ENCODE measurements at places on chromosomes 16 and 17.

GRCh38 chr17:68534695-68535088, 22.5 kb downstream of the PRKAR1A start:
- DNase-seq: no peak

DNA sequence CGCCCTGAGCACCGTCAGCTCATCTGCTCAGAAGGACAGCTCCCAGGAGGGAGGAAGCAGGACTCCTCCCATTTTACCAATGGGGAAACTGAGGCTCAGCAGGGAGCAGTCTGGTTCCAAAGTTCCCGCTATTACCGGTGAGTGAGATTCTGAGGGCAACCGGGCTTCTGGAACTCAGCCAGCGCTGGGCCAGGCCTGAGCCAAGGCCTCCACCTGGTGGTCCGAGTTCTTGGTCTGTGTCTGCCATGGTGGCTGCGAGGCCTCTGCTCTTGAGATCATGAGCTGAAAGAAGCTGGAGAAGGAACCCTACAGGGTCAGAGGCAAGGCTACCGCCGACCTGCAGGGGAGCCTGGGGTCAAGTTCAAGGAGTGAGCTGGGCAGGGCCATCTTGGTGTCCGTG, 110.8 kb upstream of the GSE1 start:
- no peak for DNase-seq

DNA sequence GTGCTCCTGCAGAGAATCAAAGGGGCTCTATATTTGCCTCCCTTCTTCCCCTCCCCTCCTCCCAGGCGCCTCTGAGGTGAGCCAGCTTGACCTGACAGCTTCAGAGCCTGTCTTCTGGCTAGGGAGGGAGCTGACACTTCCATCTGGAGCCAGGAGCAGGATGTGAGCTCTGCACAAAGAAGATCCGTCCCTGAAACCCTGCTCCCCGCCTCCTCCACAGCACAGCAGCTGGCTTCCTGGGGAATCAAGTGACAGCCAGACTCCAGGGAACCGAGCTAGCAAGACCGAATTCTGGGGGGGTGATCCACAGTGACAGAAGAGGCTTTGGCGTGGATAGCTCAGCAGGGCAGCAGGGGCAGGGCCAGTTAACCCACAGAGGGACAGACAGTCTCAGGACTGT, 37.2 kb downstream of the CCDC182 start:
- DNase-seq: no peak

DNA sequence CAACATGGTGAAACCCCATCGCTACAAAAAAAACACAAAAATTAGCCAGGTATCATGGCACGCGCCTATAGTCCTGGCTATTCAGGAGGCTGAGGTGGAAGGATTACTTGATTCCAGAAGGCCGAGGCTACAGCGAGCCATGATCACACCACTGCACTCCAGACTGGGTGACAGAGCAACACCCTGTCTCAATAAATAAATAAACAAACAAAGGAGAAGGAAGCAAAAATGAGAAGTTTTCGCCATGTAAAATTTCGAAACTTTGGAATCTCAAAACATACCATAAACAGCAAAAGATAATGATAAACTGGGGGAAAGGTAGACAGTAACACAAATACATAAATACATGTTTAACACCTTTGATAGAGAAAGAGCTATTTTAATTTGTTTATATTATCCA, 130.9 kb downstream of the ZFHX3 start:
- no peak for DNase-seq

- DNase-seq: no peak
Observed at GRCh38 chr17:10018461-10018891, 113.4 kb upstream of the RCVRN start.

GRCh38 chr16:1770328-1771187, 785 bp downstream of the NME3 start:
- no peak for DNase-seq

- no peak for DNase-seq
Observed at GRCh38 chr16:56610017-56610608, 1.7 kb downstream of the MT2A start.

Measured in SK-N-MC (cell line).